ENCODE measurements at places on chromosomes 4 and X.

GRCh38 chr4:80333121-80333520 lies 2.4 kb upstream of the CFAP299 start:
- DNase-seq = no peak

- peak; percentile 90 for DNase-seq
Measured at GRCh38 chr4:168796362-168797106, 213.5 kb downstream of the CBR4 start.

- no peak for DNase-seq
Measured at GRCh38 chr4:24824720-24825119, 29.3 kb downstream of the SOD3 start.

DNA sequence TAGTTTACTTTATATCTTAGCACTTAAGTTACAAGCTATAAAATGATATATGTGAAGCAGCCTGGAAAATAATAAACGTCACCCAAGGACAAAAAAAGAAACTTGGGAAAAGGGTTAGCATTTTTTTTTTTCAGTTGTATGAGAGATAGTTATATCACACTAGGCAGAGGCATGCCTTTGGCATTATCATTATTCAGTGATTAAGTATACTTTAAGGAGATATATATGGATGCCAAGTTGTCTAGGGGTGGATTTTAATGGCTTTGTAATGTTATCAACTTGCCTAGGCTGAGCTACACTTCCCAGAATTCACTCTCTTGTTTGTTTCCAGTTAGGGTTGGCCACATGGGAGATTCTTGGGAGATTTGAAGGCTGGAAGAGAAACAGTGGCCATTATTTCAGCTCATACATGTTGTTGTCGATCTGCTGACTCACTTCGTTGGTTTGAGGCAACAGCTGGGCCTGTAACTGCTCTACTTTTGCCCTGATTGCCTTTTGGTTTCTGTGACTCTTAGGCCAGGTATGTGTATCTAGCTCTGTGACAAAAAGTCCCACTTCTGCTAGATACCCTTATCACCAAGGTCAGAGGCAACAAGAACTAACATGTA lies 11.5 kb upstream of the SRPX start:
- peak; percentile 41 for DNase-seq

GRCh38 chrX:24259544-24260240 lies 54.2 kb downstream of the SUPT20HL2 start:
- peak; percentile 36 for DNase-seq

- DNase-seq = no peak
Measured at GRCh38 chrX:140521393-140521792, 16.5 kb upstream of the SOX3 start.

DNA sequence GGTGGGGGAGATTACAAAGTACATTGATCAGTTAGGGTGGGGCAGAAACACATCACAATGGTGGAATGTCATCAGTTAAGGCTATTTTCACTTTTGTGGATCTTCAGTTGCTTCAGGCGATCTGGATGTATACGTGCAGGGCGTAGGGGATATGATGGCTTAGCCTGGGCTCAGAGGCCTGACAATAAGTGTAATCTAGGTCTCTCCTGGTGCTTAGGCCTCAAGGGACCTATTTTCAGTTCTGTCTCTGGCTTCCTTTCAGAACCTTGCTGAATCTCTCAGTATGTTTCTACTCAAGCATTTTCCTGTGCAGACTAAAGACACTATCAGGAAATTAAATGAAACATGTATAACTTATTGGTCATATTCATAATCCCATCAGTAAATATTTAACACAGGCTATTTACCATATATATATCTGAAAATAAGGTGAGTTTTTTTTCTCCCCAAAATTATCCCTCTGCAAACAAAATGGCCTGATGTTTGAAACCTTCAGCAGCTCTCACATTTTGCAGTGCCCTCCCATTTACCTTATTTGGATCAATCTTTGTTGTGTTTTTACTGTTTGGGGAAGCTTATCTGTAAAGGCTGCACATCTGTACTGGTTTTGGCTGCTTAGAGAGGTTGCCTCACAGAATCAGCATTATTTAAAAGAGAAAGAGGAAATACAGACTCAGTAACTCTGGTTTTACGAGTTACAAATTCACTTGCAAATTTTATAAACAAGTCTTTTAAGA lies 2.3 kb upstream of the ZCCHC4 start:
- DNase-seq = no peak

GRCh38 chr4:2935762-2936743 lies 27.2 kb downstream of the NOP14 start:
- no peak for DNase-seq

GRCh38 chrX:102154900-102155805 lies 624 bp downstream of the BEX5 start:
- DNase-seq = no peak

- no peak for DNase-seq
Measured at GRCh38 chr4:147617841-147618691, 869 bp downstream of the TMEM184C start.

DNA sequence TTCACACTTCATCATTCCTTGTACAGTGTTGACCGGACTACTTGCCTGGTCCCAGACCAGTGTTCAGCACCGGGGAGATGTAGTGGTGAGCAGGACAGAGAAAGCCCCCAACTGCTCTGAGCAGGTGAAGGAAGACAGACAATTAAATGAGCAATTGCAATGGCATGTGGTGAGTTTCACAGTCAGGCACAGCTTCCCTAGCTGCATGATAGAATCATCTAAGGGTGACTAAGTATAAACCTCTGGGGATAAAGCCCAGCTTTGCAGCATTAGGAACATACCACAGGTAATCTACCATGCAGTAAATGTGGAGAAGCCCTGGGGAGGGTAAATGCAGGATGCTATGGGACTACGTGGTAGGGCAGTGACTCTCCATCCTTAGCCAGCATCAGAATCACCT lies 47.8 kb downstream of the TMA16 start:
- DNase-seq = peak; percentile 77

DNA sequence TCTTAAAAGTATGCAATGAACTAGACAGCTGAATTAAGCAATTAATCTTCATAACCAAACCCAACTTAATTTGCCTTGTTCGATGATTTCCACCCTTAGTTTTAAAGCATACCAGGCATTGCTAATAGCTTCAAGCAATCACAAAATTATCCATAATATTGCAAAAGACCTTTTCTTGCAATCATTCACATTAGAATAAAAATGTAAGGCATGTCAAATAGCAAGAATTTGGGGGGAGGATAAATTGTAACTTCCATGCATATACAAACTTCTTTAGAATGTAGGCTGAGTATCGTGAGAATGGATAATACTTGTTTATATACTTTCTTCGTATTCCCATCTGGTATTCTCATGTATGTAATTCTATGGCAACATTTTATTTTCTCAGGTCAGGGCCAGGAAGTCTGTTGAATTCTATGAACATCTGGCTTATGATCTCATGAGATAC lies 28.7 kb upstream of the BMP2K start:
- DNase-seq = no peak

DNA sequence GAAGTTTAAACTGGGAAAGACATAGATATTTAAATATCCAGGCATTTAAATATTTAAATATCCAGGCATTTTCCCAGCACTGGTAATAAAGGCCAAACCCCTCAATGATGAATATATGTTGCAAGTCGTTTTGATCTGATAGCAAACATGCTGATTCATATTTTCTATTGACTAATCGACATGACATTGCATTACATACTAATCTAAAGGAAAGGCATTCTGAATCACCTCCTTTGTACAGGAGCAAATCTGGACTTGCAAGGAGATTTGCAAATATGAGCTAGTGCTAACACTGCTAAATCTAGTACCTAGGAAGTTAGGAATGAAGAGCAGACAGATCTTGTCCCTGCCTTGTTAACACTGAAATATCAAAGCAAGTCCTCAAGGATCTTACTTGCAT lies 207.3 kb downstream of the SLC7A11 start:
- peak; percentile 53 for DNase-seq

- DNase-seq = peak; percentile 73
Measured at GRCh38 chrX:103629318-103630170, 769 bp downstream of the TCEAL1 start.

- DNase-seq = no peak
Measured at GRCh38 chrX:79371640-79372039, 4.5 kb upstream of the ITM2A start.

DNA sequence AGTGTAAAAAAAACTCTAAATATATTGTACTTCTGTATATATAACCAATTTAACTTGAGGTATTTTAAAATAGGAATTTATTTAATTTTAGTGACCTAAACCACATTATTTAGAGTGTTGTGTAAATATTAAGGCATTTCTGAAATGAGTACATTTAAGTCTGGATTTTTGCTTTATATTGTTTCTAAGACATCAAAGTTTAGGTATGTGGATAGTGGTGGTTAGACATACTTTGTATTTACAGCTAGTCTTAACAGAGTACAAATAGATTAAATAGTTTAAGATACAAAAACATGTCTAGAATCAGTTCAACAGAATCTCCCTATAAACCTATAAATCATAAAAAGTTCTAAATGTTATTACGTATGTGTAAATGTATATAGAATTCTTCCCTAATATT lies 588.5 kb downstream of the TRIML1 start:
- no peak for DNase-seq

DNA sequence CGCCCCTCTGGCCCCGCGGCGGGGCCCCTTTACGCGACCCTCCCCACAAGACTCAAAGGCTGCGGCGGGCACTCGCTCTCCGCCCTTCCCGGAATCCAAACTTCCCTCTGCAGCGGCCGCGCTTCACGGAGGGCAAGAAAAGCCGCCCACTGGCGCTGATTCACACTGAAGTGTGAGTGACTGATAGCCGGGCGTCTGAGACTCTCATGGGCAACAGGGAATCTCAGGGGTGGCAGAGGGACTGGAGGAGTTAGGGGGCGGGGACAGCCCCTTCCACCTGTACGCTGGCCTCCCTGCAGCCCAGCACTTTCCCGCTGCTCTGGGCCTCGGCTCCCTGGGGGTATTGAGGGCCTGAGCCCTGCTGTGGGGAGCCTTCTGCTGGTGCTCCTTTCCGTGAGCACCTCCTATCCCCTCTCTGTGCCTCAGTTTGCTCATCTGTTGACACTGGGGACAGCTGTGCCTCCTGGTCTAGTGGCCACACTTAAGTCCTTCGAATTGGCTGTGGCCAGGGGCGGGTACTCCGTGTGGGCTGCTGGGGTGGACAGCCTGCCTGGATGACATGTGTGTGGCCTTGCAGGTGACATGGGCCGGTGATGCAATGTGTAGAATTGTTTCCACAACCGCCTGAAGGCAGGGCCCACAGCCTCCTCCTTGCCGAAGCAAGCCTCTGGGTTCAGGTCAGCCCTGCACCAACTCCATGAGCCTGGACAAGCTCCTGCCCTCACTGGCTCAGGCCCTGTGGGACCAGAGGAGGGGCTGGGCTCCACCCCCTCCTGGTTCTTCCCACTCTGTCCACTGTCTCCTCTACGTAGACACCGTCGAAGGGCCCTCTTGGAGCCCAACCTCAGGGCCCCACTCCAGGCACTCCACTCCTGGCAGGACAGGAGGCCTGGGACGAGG lies 951 bp downstream of the SH3BP2 start:
- no peak for DNase-seq

DNA sequence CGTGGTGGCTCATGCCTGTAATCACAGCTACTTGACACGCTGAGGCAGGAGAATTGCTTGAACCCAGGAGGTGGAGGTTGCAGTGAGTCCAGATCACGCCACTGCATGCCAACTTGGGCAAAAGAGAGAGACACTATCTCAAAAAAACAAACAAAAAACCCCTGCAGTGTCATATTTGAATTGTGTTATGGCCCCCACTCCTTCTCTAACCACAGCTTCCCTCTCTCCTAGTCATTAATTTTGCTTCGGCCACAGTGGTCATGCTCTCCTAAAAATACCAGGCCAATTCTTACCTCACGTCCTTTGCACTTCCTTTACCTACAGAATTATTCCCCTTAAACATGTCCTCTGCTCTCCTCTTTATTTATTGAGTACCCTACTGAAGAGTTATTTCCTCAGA lies 206.1 kb downstream of the PPP3CA start:
- DNase-seq = no peak

GRCh38 chr4:1018147-1019020 lies 7.0 kb downstream of the FGFRL1 start:
- no peak for DNase-seq

DNA sequence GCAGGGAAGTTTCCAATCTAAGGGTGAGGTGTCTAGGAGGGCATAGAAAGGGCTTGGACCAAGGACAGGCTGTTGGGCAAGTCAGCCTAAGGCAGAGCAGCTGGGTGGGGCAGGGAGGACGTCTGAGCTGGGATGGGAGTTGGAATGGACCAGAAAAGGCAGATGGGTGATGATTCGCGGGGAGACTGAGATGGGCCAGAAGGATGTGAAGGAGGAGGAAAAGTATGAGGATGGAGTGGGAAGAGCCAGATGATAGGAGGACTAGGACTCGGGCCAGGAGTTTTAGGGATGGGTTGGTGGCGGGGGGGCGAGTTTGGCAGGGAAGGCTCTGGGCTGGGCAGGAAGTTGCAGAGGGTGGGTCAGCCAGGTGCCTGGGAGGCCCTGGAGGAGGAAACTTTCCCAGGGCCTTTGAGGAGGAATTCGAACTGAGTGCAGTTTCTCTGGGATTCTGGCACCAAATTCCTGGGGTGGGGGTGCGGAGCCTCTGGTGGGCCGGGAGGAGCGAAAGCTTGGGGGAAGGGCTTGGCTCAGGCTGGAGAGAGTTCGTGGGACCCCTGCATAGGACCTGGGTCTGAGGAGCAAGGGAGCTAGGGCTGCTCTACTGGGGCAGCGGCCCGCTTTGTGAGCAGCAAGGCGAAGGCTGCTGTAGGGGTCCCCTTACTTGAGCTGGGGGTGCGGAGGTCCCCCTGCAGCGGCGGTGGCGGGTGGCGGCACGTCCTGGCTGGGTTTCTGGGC lies 8.7 kb upstream of the TIMP1 start:
- peak; percentile 32 for DNase-seq

GRCh38 chr4:74628852-74629620 lies 165.3 kb downstream of the BTC start:
- peak; percentile 56 for DNase-seq

GRCh38 chr4:62618042-62618441 lies 1417.9 kb downstream of the ADGRL3 start:
- DNase-seq = no peak

DNA sequence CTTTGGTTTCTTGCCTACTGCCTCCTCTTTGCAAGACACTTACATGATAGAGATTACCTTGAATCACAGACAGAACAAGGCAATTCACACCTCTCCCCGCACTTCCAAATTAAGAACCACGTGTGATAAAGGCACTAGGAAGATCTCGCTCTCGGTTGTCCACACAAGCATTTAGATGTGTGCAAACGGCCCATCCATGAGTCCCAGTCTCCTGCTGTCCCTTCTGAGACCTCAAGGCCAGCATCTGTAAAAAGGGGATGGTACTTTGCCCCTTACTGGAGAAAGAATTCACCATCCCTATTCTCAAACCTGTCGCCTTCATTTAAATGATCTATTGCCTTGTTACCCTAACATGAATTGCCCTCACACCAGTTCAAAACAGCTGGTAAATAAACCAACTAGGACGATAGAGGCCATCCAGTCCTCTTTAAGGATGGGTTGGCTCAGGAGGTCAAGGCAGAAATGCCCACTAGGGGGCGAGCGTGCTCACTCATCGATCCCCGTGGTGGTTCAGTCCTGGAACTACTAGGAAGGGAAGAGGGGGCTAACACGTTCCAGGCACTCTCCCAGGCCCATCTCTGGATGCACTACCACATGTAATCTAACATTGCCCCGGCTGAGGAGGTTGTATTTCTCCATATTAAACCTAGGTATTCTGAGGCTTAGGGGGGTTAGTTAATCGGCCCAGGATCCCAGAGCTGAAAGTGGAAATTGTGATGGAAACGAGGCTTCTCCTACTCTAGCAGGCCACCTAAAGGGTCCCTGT lies 95.8 kb downstream of the DHX15 start:
- peak; percentile 56 for DNase-seq

All from HT1080 (cell line).